ACHN (cell line): ENCODE measurements at places on chromosomes 2 and 18.
A peak's percentile ranks its signal among the peaks of the same experiment; 100 is the strongest.

DNA sequence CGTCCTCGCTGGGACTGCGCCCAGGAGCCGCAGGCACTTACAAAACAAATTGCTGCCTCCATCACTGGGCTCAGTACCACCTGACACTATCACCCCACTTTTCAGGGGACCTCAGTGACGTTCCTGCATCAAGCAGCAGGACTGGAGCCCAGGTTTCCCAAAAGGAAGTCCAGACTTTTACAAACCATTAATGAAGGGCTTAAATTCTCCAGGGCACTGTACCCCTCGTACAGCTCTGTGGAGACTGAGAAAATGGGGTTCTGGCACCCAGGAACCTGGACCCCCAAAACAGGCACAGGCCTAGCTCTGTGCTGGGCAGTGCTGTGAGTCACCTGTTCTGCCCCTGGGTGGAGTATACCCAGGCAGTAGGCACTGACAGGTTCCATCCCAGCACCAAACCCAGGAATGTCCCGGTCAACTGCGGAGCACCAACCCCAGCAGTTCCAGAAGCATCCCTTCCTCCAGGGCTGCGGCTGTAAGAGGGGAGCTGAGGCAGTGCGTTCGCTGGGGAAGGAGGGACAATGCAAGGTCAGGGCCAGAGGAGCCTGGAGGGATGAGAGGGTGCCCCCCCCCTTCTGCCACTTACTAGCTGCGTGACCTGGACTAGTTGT lies 24.6 kb upstream of the NOTO start:
- no peak for DNase-seq

- DNase-seq, result no peak
Measured at GRCh38 chr2:17000184-17000482, 334.5 kb upstream of the CYRIA start.

DNA sequence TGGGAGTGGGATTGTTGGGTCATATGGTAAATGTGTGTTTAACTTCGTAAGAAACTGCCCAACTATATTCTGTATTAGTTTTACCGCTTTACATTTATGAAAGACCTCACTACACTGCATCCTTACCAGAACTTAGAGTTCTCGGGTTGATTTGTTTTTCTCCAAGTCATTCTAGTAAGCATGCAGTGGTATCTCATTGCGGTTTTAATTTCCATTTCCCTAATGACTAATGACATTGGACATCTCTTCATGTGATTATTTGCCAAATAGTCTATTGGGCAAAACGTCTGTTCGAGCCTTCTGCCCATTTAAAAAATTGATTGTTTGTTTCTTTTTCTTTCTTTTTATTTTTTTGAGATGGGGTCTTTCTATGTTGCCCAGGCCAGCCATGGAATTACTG lies 6.8 kb downstream of the FBLN7 start:
- no peak for DNase-seq

GRCh38 chr2:121577381-121577780 lies 46.7 kb downstream of the RNU4ATAC start:
- no peak for DNase-seq

- DNase-seq, result peak; percentile 45
Measured at GRCh38 chr18:57859314-57859713, 56.2 kb upstream of the ATP8B1 start.

GRCh38 chr2:168853471-168853870 lies 36.8 kb downstream of the SPC25 start:
- DNase-seq, result no peak

DNA sequence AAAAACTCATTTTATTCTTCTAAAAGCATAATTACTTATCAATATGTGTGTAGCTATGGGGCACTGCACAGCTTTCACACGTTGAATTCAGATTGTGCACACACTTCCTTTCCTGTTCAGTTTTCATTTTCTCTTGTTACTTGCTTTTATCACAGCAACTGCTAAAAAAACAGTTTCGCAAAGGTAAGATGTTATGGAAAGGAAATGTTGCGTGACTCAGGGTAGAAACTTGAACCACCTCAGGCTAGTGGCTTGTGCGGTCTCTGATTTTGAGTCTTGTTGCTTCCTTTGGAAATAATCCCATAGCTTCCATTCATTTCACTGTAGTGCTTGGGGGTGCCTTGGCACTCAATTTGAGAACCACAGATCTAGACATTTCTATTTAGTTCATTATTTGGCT lies 171.9 kb downstream of the FMNL2 start:
- peak; percentile 78 for DNase-seq

DNA sequence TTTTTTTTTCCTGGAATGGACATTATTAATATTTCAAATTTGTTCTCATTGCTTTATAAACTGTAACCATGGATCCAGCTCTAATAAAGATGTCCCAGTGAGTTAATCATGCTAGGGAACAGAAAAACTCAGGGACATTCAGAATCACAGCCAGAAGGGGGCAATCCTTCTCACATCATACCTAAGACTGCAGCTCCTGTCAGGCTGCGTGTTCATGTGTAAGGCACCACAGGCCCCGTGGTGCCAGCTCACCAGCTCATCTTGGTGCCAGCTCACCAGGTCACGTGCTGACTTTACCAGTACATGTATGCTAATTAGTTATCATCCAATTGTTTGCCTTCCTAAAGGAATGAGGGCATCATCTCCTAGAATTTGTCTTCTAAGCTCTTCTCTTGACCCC lies 84.7 kb upstream of the NEDD4L start:
- peak; percentile 57 for DNase-seq

DNA sequence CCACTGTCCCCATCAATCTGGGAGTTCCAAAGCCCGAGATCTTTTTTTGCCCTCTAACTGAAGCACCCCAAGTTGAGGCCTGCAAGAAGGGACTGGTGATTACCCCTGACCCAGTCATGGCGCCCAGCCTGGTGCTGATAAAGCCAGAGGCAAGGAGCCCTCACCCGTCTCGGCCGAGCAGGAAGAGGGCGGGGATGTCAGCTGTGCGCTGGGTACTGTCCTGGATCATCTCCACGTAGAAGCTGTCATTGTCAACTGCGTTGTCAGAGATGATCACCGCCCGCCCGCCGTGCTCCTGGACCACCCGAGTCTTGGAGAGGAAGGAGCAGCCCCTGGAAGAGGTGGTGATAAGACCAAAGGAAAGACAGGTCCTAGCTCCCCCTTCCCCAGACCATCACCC lies 4.4 kb downstream of the PRADC1 start:
- no peak for DNase-seq

GRCh38 chr2:117760916-117761315 lies 53.6 kb upstream of the DDX18 start:
- DNase-seq, result no peak

- DNase-seq, result no peak
Measured at GRCh38 chr2:180647621-180648020, 332.8 kb upstream of the UBE2E3 start.

GRCh38 chr2:233331536-233331935 lies 22.8 kb upstream of the DGKD start:
- no peak for DNase-seq

DNA sequence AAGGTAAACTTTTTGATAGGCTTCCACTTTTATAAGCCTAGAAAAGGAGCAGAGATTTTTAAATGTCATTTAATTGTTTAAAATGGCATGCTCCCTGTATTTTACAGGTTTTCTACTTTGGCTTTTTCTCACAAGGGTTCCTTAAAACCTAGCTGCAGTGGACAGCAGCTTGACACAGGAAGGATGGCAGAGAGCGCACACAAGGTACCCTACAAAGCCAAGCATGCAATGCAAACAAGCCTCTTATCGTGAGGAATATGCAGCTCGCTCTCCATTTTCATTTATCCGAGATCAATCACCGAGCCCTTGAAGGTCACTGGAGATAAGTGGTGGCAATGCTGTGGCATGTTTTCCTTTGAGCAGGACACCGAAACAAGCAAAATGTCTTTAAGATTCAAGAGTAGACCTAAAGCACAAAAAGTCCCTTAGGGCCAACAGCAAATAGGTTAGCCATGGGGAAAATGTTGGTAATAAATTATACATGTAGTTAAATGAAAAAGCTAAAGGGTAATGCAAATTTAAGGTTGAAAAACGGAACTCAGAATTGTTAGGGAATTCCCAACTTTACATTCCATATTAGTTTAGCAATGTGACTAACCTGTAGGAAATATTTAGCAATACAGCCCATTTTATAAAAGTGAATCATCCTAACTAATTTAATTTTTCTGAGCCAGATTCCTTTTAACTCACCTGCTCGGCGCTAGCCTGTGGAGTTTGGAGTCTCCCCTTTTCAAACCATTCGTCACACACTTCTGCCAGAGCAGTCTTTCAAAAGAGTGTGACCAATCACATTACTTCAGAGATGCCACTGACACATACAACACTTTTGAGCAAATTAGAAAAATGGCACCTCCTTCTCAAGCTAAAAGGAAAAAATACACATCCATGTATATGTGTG lies 337.9 kb upstream of the PKDCC start:
- no peak for DNase-seq

DNA sequence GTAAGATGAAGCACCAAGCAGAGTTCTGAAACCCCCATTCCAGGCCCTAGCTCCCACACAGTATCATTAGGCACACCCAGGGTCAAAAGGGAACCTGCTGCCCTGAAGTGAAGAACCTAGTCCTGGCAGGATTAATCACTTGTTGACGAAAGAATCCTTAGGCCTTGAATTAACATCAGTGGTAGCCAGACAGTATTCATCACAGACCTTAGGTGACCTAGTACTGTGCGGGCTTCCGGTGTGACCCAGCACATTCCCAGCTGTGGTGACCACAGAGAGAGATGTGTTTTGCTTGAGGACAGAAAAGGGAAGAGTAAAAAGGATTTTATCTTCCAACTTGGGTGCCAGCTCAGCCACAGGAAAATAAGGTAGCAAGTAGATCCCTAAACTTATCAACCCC lies 1071.4 kb upstream of the FAM98A start:
- DNase-seq, result no peak

GRCh38 chr2:30316408-30316807 lies 85.1 kb downstream of the LBH start:
- DNase-seq, result no peak

GRCh38 chr2:237235383-237236095 lies 149.8 kb downstream of the COPS8 start:
- peak; percentile 20 for DNase-seq

DNA sequence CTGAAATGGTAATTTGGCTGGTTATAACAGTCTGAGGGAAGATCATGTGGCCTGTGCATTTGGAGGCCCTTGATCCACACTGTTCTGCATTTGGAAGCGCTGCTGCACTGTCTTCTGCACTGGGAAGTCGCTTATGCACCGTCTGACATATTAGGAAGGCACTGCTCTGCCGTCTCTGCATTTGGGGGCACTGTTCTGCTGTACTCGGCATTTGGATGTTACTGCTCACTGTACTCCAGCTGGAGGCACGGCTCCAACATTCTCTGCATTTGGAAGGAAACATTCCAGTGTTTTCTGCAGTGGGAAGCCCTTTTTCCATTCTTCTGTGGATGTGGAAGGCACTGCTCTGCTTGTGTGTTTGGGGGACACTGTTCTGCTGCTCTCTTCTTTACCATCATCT lies 9.6 kb upstream of the PROM2 start:
- DNase-seq, result no peak

GRCh38 chr2:149158957-149159356 lies 120.5 kb downstream of the LYPD6B start:
- DNase-seq, result no peak

DNA sequence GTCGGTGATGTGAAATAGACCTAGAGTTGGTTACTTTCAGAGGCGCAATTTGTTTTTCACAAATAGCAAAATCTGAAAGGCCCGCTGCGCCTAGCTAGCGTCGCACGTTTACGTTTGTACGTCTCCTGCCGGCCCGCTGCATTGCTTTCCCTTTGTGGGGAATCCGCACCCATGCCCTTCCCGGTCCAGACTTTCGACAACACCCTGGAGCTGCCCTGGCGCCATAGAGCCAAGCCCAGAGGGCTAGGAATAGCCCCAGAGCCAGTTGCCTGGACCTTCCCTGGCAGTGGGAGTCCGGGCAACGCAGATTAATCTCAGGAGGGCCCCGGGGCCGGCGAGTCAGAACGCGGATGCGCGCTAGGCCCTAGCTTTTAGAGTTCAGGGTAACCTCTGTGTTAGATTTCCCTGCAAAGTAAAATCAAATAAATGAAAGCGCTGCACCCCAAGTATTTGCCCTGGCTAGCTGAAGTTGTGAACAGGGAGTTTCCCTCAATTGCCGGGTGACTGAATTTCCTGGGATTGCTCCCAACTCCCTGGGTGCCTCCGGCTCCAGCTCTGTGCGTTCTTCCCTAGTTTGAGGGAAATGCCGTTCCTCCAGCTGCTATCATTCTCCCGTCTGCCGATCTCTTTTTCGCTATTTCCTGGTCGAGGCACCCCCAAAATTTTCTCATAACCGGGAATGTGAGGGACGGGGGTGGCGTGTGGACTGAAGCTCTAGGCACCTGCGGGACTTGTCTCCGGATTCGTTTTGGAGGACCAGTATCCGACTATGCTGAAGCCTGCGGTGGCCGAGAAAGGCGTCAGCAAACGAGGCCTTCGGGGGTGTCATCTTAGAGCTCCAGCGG lies 1.2 kb upstream of the EN1 start:
- no peak for DNase-seq

DNA sequence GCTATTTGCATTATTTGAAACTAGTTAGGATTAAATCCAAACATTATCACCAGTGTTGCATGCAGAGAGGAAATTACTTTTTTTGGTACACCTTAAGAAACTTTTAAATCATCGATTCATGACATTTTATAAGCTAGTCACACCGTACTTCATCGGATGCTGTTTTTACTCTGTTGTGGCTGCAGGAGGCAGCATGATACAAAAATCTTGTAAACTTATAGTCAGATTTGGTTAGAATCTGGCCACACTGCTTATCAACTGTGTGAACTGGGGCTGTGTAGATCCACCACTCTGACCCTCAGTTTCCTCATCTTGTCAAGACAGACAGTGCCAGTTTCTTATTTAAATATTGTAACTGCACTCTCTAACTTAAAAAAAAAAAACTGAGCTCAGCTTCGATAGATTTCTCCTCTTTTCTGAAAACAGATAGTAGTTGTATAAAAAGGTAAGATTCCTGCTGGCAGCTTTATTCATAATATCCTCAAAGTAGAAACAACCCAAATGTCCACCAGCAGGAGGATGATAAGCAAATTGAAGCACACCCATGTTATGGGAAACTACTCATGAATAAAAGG lies 77.8 kb downstream of the RAPGEF4 start:
- DNase-seq, result peak; percentile 15

GRCh38 chr2:156158808-156159207 lies 173.7 kb downstream of the NR4A2 start:
- no peak for DNase-seq

DNA sequence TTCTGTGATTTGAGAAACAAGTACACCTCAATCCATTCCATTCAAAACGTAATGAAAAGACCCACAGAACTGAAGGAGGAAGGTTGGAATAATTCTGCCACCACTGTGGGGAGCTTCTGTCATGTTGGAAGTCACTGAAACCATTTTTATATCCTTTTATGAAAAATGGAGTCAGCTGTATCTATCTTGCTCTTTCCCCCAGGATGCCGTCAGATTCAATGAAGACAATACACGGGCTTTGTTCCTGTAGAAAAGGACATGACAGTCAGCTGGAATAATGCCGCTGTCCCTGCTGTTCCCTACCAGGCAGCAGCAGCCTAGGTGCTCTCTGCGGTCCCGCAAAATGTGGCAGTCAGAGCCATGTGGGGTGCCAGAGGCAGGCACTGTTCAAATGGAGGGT lies 52.5 kb upstream of the APCDD1 start:
- no peak for DNase-seq
